ENCODE measurements at places on chromosomes 13 and 19.

GRCh38 chr13:99034333-99035085, 56.6 kb upstream of the DOCK9 start:
- no peak for DNase-seq

DNA sequence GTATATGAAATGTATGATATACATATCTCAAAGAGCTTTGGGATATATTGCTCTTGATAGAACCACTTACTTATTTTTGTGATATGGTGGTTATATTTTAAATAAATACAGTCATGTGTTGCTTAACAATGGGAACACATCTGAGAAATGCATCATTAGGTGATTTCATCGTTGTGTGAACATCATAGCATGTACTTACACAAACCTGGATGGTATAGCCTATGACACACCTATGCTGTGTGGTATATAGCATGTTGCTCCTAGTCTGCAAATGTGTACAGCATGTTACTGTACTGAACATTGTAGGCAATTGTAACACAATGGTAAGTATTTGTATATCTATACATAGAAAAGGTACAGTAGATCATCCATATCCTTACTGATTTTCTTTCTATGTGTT, 7.7 kb downstream of the RB1 start:
- no peak for DNase-seq

DNA sequence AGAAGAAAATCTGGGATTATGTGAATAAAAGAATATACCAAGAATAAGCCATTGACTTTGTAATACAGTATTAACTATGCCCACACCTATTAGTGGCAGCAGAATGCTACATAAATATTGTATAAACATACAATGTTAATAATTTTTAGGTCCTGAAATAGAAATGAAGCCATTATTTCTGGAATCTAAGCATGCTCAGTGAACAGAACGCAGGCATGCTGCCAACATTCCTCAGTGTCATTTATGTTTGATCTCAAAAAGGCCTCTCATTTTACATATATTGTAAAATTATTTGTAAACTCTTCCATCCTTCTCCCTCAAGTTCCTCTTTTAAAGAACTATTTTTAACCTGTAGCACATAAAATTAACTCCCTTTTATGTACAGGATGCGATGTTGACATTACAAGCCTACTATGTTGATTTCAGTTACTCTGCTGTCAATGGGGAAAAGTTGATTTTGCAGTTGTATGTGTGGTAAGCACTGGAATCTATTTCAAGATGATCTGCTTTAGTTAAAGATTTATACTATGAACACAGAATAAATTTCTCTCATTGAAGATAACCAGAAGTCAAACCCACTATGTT, 118.8 kb downstream of the VWA8 start:
- DNase-seq = no peak

DNA sequence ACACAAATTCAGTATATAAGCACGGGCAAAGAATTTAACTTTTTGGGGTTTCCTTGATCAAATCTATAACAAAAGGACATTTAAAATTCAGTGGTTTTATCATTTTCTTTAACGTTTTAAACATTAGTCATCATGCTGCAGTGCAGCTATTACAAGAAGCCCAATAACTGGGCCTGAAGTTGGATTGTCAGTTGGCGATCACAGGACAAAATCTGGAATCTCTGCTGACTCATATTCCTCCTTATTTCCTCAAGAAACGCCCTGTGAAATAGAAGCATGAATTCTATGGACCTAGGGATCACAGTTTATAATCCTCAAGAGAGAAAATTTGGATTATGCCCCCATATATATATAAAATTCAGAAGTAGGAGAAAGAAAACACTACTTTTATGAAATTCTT, 971.6 kb upstream of the MIR17HG start:
- no peak for DNase-seq

DNA sequence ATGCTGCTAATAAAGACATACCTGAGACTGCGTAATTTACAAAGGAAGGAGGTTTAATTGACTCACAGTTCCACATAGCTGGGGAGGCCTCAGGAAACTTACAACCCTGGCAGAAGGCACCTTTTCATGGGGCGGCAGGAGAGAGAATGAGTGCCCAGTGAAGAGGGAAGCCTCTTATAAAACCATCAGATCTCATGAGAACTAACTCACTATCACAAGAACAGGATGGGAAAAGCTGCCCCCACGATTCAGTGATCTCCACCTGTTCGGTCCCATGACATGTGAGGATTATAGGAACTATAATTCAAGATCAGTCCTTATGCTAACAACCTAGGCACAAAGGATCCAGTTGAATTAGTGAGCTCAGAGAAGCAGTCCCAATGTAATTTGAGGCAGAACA, 59.4 kb downstream of the GPC6 start:
- no peak for DNase-seq

DNA sequence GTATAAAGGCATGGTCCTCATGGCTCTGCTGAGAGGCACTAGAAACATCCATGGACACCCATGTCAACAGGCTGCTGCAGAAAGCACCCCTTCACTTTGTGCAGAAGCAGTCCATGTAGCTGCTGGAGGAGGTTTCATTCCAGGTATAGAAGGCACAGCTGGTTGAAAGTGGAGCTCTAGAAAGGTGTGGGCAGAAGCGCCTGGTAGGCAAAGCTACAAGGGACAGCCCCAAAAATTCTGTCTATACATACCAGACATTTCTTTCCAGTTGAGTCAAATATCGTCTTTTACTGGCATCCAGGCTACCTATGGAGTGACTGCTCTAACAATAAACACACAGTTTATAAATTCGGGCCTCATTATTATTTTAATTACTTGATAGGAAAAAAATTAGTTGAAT, 129.3 kb downstream of the ENOX1 start:
- no peak for DNase-seq

Measured in GM12878 (cell line).